SK-N-SH treated with all-trans-retinoic acid at 6 μM for 48 hours (cell line): ENCODE measurements at places on chromosomes 7 and 10.

- no peak for ATAC-seq
Measured at GRCh38 chr10:127315888-127316287, 119.5 kb upstream of the INSYN2A start.

DNA sequence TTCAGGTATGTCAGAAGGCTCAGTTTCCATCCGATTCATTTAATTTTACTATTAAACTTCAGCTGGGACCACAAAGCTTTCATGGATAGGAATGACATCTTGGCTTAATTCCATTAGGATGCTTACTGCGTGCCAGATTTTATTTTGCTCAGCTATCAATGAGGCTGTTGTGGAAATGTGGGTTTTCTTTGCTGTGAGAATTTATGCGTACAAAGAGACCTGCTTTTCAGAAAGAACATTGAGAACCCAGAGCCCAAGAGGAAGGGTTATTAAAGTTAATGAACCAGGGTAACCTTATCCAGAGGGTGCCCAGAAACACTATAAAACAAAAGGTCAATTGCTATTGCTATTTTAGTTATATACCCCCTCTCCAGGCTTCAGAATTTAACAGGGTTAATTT, 98.3 kb downstream of the MKLN1 start:
- no peak for ATAC-seq

DNA sequence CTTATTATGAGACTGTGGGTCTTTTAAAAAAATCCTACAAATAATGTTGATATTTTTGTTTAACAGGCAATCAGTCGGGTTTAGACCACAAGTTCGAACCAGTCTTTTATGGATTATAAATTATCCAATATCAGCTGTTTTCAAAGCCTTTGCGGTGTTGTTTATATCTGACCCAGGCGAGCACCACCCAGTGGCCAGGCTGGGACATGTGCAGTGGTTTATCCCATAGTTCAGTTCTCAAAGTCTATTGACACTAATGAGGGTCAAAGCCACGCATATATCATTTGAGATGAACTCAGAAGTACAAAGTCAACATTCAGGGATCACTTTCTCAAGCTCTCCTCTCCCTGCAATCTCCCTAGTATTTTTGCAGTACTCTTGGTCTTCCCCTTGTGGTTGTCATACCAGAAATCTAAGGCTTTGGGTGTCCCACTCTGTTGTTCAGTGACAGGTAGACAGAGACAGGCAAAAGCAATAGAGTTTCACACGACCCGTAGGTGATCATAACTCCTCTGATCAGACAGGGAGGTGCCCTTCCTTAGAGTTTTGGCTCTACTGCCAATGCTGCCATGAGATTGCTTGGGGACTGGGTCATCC, 117.4 kb upstream of the POM121L12 start:
- no peak for ATAC-seq

DNA sequence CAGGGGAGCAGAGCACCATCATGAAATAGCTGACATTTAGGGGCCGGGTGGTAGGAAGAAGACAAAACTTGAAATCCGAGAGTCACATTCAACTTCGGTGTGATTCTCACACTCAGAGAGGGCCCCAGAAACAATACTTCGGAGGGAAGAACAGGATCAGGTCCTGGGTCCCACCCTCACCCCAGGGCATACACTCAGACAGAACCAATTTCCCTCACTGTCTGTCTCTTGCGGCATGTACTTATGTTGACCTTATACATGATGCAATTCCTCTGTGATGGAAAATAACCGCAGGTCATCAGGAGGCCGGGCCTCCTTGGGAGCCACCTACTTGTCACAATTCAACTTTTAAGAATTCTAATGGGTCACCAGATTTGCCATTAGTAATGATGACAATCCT, 26.3 kb upstream of the HMX3 start:
- no peak for ATAC-seq

DNA sequence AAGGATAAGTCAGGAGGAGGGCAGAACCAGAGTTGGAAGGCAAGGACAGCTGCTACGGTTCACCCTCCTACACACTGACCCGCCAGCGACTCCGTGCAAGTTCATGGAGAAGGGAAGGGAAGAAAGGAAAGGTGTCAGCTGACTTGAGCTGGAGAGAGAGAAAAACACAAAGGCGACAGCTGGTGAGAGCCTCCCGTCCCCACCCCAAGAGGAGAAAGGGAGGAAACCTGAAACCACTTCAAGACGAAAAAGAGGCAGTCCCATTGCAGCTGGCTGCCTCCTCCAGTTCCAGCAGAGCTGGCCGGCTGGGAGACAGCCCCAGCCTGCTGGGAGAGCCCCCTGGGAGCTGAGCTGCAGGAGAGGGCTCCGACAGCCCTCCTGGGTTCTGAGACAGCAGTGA, 75.2 kb downstream of the PARD3 start:
- ATAC-seq: peak; percentile 71

DNA sequence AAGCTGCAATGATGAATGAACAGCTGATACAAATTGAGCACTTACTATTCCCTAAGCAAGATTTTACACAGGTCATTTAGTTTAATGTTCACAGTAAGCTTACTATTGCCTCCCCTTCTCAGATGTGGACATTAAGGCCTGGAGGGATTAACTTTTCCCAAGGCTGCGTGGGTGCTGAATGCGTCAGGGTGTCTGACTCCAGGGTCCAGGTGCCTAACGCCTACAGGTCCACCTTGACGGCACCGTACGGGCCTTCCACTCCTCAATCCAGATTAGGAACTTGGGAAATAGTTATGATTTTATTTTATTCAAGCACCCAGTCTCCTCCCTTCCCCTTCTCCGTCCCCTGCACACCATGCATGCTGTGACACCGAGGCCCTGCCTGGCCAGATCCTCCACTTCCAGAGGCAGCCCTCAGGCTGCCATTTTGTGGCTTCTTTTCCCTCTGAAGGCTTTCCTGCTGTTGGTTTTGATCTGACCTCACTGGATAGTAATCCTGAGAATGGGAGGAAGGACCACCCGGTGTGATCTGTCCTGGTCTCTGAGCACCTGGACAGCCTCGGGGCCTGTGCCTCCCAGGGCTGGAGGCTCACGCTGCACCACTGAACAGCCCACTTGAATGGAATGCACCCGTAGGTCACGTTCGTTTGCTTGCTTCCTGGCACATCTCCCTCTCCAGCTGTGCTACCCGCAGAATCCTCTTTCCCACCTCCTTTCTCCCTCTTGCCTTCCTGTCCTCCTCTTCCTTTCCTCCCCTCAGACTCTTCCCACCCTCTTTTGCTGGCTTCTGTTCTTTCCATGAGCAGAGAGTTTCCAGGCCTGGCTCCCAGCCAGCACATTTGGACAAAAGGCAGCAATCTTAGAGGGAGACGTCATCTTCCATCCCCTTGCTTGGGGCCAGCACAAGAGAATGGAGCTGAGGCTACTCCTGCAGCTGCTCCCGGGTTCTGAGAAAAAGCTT, 14.4 kb downstream of the DENND2A start:
- ATAC-seq: peak; percentile 93

GRCh38 chr7:158284121-158284520, 303.5 kb downstream of the PTPRN2 start:
- ATAC-seq: no peak

DNA sequence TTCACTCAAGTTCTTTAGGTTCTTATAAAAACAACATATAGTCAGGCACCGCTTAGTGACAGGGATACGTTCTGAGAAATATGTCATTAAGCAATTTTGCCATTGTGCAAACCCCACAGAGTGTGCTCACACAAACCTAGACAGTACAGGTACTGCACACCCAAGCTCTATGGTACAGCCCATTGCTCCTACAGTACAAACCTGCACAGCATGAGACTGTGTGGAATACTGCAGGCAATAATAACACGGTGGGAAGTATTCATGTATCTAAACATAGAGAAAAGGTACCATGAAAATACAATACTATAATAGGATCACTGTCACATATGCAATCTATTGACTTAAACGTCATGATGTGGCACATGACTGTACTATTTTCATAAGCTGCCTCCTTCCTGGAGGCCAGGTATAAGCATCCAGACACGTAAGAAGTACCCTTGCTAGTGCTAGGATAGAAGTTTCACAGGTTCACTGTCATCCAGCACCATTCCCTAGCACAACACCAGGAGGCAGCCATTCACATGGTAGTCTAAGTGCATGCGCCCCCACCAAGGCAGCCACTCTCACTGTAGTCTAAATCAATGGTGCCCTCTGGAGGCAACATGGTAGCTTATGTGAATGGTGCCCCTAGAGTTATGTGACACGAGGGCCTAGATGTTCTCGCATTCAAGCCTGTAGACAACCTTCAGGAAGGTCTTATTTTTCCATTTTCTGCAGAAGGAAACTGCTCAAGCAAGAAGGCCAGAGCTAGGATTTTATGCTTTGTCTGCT, 98.5 kb downstream of the ARHGAP22 start:
- peak; percentile 86 for ATAC-seq

GRCh38 chr7:77318019-77318418, 98.1 kb downstream of the GSAP start:
- ATAC-seq: no peak

DNA sequence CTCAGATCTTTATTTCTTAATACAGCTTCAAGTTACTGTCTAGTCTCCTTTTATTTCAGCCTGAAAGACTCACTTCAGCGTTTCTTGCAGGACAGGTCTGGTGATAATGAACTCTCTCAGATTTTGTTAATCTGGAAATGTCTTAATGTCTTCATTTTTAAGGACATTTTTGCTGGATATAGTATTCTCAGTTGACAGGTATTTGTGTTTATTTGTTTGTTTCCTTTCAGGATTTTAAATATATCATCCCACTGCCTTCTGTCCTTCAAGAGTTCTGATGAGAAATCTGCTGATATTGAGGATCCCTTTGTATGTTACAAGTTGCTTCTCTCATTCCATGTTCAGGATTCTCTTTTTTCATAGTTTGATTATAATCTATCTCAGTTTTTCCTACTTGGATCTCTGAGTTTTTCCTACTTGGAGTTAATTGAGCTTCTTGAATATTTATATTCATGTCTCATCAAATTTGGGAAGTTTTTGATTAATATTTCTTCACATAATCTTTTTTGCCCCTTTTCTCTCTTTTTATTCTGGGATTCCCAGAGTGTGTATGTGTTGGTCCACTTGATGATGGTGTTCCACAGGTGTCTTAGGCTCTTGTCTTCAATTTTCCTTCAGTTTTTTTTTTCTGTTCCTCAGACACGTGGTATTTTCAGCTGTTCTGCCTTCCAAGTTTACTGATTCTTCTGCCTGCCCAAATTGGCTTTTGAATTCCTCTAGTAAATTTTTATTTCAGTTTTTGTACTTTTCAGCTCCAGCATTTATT, 49.9 kb downstream of the PTEN start:
- ATAC-seq: no peak

GRCh38 chr10:75718991-75719390, 287.6 kb downstream of the LRMDA start:
- ATAC-seq: no peak

GRCh38 chr7:154804449-154804848, 198.5 kb downstream of the PAXIP1 start:
- no peak for ATAC-seq

DNA sequence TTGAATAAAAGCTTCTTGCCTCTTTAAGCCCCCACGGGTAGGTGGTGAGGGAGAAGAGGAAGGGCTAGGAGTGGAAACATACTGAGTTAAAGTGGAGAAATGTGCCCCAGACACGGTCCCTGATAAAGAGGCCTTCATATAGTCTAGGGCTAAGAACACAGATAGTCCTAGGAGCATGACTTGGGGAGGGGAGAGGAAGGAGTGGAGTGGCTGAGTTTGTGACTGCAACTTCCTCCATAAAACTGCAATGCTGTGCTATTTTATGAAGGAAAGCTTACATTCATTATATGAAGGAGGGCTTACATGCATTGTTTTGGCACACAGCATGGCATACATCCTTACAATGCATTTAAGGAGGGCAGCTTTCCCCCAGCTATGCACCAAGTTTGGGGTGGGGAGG, 1129.4 kb upstream of the LRRTM3 start:
- ATAC-seq: no peak

- no peak for ATAC-seq
Measured at GRCh38 chr7:30684351-30684750, 2.1 kb upstream of the CRHR2 start.

DNA sequence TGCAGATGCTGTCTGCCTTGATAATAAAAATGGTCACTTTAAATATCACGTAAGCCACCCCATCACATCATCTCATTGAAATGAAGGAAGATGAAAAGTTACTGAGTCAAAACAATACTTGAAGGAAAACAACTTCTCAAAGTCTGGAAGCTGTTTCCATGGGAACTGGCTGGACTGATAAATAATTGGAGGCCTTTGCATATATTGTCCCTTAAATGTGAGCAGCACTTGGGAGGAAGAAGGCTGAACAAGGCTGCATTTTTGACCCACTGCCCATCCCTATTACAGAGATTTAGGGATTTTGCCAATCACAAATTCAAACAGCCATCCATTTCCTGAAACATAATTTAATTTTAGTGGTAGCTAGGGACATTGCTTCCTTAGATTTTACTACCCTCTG, 18.2 kb upstream of the MAGI2 start:
- no peak for ATAC-seq

GRCh38 chr7:28748933-28749584, 209.1 kb downstream of the TRIL start:
- ATAC-seq: peak; percentile 91

DNA sequence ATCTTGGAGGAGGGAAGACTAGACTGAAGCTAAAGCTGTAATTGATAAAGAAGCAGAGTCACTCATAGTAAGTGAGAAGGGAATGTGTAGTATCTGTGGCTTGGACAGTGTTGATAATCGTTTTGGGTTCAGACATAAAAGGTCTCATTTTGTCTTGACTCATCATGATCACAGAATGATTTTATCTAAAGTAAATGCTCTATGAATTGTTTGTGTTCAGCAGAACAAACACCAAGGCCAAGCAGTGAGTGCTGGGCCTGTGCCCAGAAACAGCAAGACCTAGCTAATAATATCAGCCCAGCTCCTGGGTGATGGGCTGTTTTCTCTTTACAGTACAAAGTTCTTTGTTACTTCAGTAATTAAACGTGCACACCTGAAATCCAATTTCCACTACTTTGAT, 26.7 kb upstream of the CD36 start:
- peak; percentile 95 for ATAC-seq

GRCh38 chr10:29389935-29390334, 101.1 kb downstream of the LYZL1 start:
- no peak for ATAC-seq

GRCh38 chr10:79063661-79064492, 4.9 kb upstream of the ZMIZ1 start:
- no peak for ATAC-seq

GRCh38 chr7:111108000-111108399, 17.1 kb downstream of the LRRN3 start:
- peak; percentile 50; the same call in 2 of the 3 replicates for ATAC-seq

- no peak for ATAC-seq
Measured at GRCh38 chr7:1200045-1200444, 32.6 kb upstream of the UNCX start.

DNA sequence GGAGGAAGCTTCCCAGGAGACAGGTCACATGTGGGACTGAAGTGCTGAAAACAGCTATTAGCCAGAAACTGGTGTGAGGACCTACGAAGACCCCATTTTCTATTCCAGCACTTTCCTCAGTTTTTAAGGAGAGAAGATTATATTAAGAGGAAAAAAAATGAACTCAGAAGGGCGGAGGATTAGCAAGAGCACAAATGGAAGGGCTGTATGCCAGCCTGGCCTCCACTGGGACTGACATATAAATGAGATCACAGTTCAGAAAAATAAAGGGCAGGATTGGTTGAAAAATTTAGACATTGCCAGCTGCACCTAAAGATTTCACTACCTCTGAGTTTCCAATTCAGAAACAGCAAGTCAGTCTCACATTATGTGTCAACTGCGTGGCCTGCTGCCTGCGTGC, 53.0 kb downstream of the GSDME start:
- ATAC-seq: no peak
